ENCODE measurements at places on chromosomes 4 and X.

DNA sequence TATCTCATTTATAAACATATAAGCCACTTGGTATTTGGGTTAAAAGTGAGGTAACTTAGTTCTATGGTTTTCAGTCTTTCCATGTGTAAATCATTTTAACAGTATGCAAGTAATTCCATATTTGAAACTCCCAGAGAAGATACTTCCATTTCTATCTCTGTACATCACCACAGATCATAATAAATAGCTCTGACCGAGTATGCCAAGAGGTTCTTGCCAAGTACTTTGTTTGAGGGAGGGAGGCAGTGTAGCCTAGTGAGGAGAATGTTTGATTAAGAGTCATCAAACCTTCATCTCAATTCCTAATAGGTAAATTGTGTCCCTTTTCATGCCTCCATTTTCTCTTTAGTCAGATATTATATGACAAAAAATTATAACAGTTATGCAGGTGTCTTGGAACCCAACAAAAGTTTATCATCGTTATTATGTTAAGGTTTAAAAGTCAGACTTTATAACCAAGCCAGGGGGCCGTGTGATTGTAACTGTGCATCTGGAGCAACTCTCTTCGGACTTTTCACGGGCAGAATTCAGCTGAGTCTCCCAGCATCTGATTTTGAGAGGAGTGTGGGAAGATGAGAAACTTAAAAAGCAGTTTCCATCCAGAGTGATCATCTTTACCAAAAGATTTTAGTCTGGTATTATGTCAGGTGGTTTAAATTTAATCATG lies 123.8 kb downstream of the ANK2 start:
- DNase-seq, result no peak

DNA sequence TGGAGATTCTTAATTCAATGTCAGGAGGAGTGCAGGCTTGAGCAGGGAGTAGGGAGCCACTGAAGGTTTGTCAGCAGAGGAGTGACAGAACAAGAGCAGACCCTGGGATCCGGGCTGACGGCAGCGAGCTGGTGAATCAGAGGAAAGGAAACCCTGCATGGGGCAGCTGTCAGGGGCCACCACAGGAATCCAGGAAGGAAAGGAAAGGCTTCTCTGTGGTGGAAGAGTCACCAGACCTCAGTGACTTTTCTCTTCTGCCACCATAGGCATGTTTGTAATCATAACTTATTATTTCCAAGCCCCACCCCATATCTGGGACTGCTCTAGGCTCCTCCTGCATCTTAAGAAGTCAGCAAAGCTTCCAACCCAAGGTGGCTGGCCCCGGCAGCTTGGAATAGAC lies 150.9 kb downstream of the BCOR start:
- no peak for DNase-seq

GRCh38 chr4:153497988-153498967 lies 32.1 kb downstream of the TMEM131L start:
- DNase-seq, result no peak

GRCh38 chrX:67044029-67044653 lies 405.3 kb upstream of the EDA2R start:
- no peak for DNase-seq

DNA sequence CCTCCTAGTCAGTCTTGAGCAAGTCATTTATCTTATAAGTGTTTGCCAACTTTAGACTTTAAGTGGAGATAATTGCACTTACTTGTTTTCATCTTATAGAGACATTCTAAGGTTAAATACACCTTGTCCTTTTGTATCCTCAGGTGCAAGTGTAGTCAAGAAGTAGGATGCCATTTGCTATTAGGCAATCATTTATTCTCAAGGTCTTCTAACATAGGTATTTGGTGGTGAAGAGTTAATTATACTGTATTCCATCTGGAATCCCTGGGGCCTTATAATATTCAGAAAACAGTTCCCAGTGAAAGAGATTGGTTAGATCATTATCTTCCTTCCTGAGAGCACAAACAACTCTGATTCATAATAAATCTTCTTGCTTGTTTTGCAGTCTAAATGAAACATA lies 23.7 kb downstream of the SULT1E1 start:
- DNase-seq, result no peak

GRCh38 chr4:22202975-22203710 lies 254.6 kb upstream of the KCNIP4 start:
- DNase-seq, result no peak

- DNase-seq, result no peak
Observed at GRCh38 chr4:154954117-154954516, 173.0 kb downstream of the RBM46 start.

DNA sequence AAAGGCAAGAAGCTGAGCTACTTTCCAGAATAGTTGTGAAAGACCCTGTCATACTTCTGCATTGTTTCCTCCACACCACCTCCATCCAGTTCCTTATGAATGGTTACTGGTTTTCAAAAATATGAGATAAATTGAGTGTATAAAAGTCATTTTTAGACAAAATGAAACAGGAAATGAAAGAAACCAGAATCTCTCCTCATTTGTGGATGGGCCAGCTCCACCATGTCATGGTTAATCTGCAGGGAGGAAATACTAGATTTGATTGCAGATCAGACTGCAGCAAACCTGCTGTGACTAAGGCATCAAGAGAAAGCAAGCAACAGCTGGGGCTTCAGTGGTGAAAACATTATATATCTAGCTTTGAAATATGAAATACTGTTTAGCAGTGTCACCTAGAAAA lies 23.8 kb downstream of the F9 start:
- DNase-seq, result no peak

All from stimulated activated CD8-positive, alpha-beta memory T cell treated with anti-CD3 and anti-CD28 coated beads, Interleukin-4, amount 100 ng/mL, for 1 hour (primary cell).